Muscle of arm (tissue), 14 donors: ENCODE measurements at places on chromosomes 2 and 18. TPM values are rescaled to one million over a fixed set of nuclear protein-coding genes. Genes with fewer than 3 reads are reported as not detected.

The ACVR1C gene
- polyA plus RNA-seq, result 0.14 TPM

The ZC3H6 gene
- polyA plus RNA-seq, result 9.7 TPM

The CDCA7 gene
- 17.5 TPM for polyA plus RNA-seq

The HMSD gene
- not detected for polyA plus RNA-seq

The ALPP gene
- polyA plus RNA-seq, result 0.39 TPM

The KCNJ13 gene
- not detected for polyA plus RNA-seq

The TLX2 gene
- polyA plus RNA-seq, result not detected

The IL36A gene
- polyA plus RNA-seq, result not detected

The MSTN gene
- 83.2 TPM for polyA plus RNA-seq

The BMP10 gene
- polyA plus RNA-seq, result not detected

The KCNE4 gene
- 5.4 TPM for polyA plus RNA-seq

The DPP10 gene
- not detected for polyA plus RNA-seq

The DPYSL5 gene
- 21.3 TPM for polyA plus RNA-seq

The ZNF804A gene
- polyA plus RNA-seq, result not detected

The PRSS56 gene
- polyA plus RNA-seq, result not detected

The RGPD3 gene
- 0.18 TPM for polyA plus RNA-seq

The SNRNP200 gene
- polyA plus RNA-seq, result 90.3 TPM

The GPATCH11 gene
- polyA plus RNA-seq, result 10.1 TPM

The AQP12B gene
- polyA plus RNA-seq, result 1.3 TPM

The PDE11A gene
- polyA plus RNA-seq, result 2.0 TPM

The ABCG5 gene
- 0.05 TPM for polyA plus RNA-seq

The LPIN1 gene
- polyA plus RNA-seq, result 23.8 TPM

The CXCR1 gene
- polyA plus RNA-seq, result not detected

The SERPINB2 gene
- polyA plus RNA-seq, result 146 TPM

The CACNB4 gene
- polyA plus RNA-seq, result 6.2 TPM

The SPR gene
- polyA plus RNA-seq, result 2.0 TPM

The OR6B2 gene
- not detected for polyA plus RNA-seq

The IL37 gene
- not detected for polyA plus RNA-seq

The CAPN13 gene
- not detected for polyA plus RNA-seq

The UGT1A10 gene
- not detected for polyA plus RNA-seq

The DRC1 gene
- polyA plus RNA-seq, result 0.38 TPM

The CRYGC gene
- not detected for polyA plus RNA-seq

The C2orf78 gene
- polyA plus RNA-seq, result not detected

The KLHL30 gene
- 114 TPM for polyA plus RNA-seq

The PRKAG3 gene
- 12.5 TPM for polyA plus RNA-seq

The LCT gene
- polyA plus RNA-seq, result not detected

The SERPINB13 gene
- polyA plus RNA-seq, result not detected

The MYOM1 gene
- polyA plus RNA-seq, result 623 TPM

The RBKS gene
- not detected for polyA plus RNA-seq

The DAW1 gene
- 0.08 TPM for polyA plus RNA-seq

The ECEL1 gene
- polyA plus RNA-seq, result 0.50 TPM

The MROH2A gene
- polyA plus RNA-seq, result 0.12 TPM

The EFR3B gene
- polyA plus RNA-seq, result not detected

The MLPH gene
- 1.0 TPM for polyA plus RNA-seq

The MC5R gene
- 1.3 TPM for polyA plus RNA-seq

The ANKRD23 gene
- polyA plus RNA-seq, result 11.7 TPM

The TMEM247 gene
- not detected for polyA plus RNA-seq
